ENCODE measurements at places on chromosomes 2 and 18.

- DNase-seq: no peak
Observed at GRCh38 chr18:49081511-49082155, 130.9 kb upstream of the SMAD7 start.

DNA sequence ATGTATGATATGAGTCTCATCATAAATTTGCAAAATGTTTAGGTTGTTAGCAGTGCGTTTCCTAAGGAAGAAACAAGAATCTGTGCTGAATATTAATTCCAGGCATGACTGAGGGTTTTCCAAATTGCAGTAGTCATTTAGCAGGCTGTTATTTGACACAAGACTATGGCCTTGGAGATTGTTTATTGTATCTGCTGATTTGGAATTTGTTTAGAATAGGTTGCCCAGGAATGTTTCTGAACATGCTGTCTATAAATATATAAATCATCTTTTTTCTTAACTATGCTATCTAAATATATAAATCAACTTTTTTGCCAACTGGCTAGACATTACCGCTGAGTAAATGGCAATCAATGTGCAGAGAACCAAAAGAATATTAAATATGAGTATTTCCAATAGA lies 90.9 kb downstream of the DOK6 start:
- DNase-seq: no peak

DNA sequence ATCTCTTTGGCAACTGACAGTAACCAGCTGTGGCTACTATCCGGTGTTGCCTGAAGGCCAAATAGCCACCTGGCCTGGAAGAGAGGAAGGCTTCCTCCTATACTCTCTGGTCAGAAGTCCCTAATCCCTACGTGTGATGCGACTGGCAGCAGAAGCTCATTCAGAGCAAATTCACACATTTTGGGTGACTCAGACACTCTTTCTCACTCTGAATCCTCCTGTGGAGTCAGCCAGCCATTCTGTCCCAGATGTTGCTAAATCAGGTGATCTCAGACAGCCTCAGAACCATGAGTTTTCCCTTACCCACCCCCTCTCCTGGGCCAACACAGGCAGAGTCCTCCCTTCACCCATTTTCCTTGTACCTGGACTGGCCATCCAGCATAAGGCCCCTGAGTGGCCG lies 34.7 kb downstream of the CFAP53 start:
- no peak for DNase-seq

DNA sequence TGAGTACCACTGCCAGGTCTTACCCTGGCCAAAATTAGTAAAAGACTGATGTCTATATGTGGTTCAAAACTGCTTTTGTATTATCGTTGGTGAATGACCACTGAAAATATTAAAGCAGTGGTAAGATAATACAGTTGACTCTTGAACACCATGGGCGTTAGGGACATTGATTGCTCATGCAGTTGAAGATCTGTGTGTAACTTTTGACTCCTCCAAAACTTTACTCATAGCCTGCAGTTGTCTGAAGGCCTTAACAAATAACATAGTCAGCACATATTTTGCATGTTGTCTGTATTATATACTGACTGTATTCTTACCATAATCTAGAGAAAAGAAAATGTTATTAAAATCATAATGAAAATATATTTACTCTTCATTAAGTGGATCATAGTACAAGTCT lies 5.8 kb upstream of the ANKRD12 start:
- no peak for DNase-seq

DNA sequence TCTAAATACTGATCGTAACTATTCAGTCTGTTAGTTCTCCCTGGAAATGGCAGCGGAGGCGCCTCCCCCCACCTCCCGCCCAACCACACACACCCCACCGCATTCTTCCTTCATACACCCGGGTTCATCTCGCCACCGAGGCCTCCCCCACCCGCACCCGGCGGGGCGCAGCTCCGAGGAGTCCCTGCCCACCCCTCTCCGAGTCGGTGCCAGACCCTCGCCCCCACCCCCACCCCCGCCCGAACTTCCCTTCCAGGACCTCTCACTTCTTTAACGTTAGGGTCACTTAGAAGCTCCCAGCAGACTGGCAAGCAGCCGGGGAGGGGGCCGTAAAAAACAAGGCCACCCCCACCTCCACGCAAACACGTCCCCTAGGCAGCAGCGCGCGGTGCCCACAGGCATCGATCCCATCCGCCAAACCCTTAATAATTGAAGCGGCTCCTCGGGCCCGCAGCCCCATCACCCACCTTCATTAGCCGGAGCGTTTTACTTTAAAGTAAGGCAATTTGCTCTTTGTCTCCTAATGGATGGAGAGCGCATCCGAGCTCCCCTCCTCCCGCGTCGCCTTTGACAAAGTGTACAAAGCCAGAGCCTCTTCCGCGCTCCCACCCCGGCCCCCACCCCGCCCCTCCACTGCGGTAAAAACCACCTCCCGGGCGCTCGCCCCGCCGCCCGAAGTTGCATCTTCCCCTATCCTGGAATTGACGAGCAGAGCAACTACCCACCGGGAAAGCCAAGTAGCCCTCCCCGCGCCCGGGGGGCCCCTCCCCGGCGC lies 624 bp downstream of the ZNF516 start:
- no peak for DNase-seq

- DNase-seq: no peak
Observed at GRCh38 chr2:28615706-28616105, 119.8 kb downstream of the PLB1 start.

GRCh38 chr18:74346206-74346605 lies 30.6 kb downstream of the C18orf63 start:
- DNase-seq: no peak

GRCh38 chr2:77310416-77310815 lies 211.8 kb downstream of the LRRTM4 start:
- no peak for DNase-seq

- no peak for DNase-seq
Observed at GRCh38 chr2:148207111-148207510, 186.2 kb downstream of the MBD5 start.

DNA sequence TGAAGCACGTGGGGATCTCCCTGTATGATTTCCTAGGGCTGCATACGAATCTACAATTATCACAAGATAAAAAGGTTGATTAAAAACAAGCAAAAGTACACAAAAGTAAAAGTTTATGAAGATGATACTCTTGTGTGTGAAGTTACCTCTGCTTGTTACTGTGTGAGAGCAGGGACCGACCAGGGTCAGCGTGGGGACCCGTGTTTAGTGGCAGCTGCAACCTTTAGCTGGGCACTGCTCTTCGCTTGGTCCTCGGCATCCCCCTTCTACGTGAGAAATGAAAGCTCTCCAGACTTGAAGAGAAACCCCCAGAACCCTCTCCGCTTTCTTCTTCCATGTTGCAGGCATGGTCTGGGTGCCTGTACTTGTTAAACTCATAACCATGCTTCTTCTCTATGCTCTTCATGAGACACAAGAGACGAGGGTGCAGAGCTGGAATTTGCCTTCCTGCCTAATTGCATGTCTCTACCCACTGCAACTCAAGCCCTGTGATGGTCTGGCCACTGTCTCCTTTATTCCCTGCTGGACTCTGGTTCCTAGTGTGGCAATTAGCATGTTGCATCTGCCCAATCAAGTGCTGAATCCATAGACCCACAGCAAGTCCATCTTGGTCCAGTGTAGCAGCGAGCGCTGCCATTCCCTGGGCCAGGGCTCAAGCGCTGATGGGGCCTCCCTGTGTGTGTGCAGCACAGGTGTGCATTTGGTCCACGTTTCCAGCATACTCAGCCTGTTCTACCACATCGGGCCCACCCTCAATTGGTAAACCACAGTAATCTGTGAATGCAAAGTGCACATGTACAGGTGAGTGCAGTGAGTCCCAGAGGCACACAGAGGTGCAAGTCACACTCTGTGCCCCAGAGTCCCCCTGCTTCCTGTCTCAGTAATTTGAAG lies 88.5 kb downstream of the TWIST2 start:
- no peak for DNase-seq

- DNase-seq: no peak
Observed at GRCh38 chr2:154758871-154759270, 60.4 kb downstream of the KCNJ3 start.

- DNase-seq: no peak
Observed at GRCh38 chr18:23936381-23936958, 78.1 kb upstream of the TTC39C start.

GRCh38 chr2:121237980-121238665 lies 46.9 kb downstream of the TFCP2L1 start:
- no peak for DNase-seq

GRCh38 chr2:203934711-203935438 lies 1.7 kb upstream of the ICOS start:
- DNase-seq: no peak

DNA sequence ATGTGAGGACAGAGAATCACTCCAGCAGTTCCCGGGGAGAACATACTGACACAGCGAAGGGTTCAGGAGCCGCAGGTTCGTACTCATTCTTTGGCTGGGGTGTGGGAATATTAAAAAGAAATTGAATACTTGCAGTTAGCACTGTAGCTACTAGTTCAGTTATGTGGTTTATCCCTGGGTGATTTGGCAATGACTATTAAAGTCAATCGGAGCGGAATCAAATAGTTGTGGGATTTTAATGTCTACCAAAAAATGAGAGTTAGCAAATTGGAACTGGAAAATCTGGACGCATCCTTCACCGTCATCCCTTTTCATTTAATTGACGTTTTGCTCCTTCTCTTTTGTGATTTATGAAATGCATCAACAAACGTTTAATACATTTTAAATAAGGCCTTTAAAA lies 50.8 kb downstream of the GBX2 start:
- DNase-seq: no peak
